ENCODE measurements at places on chromosomes 2 and 18. TPM values are rescaled to one million over a fixed set of nuclear protein-coding genes. Genes with fewer than 3 reads are reported as not detected.

DNA sequence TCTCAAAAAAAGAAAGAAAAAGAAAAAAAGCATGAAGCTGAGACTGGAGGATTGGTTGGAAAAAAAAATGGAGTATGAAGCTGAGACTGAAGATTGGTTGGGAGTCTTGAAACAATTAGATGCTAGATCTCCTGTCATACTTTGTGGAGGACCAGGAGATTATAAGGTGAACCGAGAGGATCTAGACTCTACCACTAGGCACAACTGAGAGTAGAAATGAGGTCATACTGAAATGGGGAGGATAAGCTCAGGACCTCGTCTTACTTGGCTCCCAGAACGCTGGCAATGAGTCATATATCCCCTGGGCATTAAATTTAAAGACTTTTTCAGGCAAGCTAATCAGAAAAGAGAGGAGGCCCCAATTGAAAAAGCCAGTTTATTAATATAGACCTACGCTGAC lies 3.3 kb upstream of the ORC2 start:
- no peak for DNase-seq
- H3K4me1 ChIP-seq = peaks cover 10% of the 10 kb centered on the region
- H3K4me3 ChIP-seq = no peak overlapping the region
- no peaks in the 10 kb centered on the region for H3K27me3 ChIP-seq
- H3K36me3 ChIP-seq = no peaks in the 10 kb centered on the region
- no peak overlapping the region for H3K27ac ChIP-seq

GRCh38 chr2:156098506-156098905 lies 234.0 kb downstream of the NR4A2 start:
- no peak overlapping the region for H3K27ac ChIP-seq
- no peak overlapping the region for H3K4me3 ChIP-seq
- no peaks in the 10 kb centered on the region for H3K36me3 ChIP-seq
- no peaks in the 10 kb centered on the region for H3K27me3 ChIP-seq

SERPINB2 gene
- 1.1 TPM for total RNA-seq

DNA sequence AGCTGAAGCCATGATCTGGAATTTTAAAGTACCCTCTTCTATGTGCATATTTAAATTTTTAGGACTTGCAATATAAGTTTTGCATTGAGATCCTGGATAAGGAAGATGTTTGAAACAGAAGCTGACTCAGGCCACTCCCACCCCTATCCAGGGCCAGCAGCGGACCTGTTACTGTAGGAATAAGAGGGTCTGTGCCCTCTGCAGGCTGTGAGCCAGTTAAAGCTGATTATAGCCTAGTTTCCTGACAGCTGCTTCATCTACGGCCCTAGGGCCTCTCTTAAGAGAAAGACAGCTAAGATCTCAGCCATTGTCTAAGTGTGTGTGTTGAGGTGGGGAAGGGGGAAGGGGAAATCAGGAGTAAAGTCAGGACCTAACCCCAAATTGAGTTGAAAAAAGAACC lies 234.0 kb downstream of the HAUS1 start:
- no peaks in the 10 kb centered on the region for H3K4me1 ChIP-seq
- no peak for DNase-seq
- H3K27ac ChIP-seq = no peak overlapping the region
- H3K36me3 ChIP-seq = no peaks in the 10 kb centered on the region
- peaks cover 48% of the 10 kb centered on the region for H3K27me3 ChIP-seq
- no peak overlapping the region for H3K4me3 ChIP-seq

MALL gene
- 105 TPM for total RNA-seq

TTN gene
- 26.1 TPM for total RNA-seq

DNA sequence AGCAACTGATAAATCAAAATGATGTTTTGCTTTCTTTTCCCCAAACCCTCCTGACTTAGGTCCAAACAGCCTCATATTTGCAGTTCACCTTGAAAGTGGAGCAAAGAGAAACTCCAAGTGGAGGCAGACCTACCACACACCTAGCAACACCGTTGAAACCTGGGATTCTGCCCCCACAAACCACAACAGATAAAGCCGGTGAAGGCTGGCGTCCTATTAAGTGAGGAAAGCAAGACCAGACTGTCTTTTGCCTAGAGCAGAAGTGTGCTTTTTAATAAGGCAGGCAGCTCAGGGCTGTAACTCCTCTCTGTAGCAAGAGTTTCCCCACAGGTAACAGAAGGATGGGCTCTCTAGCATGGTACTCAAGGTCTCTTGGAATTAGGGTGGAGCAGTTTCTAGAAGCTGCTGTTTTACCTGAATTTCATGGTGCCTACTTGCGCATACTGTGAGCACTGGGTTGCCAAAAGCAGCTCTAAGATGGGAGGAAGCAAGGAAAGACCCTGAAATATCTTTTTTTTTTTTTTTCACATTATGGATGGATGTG lies 336.9 kb downstream of the BCL11A start:
- H3K27ac ChIP-seq = no peak overlapping the region
- no peak overlapping the region for H3K4me3 ChIP-seq
- no peaks in the 10 kb centered on the region for H3K36me3 ChIP-seq
- H3K4me1 ChIP-seq = peaks cover 10% of the 10 kb centered on the region
- no peak for DNase-seq

GRCh38 chr2:215973954-215974699 lies 39.2 kb downstream of the MREG start:
- peaks cover 4% of the 10 kb centered on the region for H3K4me1 ChIP-seq
- H3K27ac ChIP-seq = no peak overlapping the region
- no peaks in the 10 kb centered on the region for H3K27me3 ChIP-seq
- H3K4me3 ChIP-seq = no peak overlapping the region

KIAA2012 gene
- total RNA-seq = not detected

- H3K4me3 ChIP-seq = no peak overlapping the region
- DNase-seq = no peak
- H3K36me3 ChIP-seq = no peaks in the 10 kb centered on the region
- H3K27ac ChIP-seq = no peak overlapping the region
Measured at GRCh38 chr18:74529811-74530583, 4.3 kb upstream of the CNDP1 start.

All from left lung (tissue), 14 donors.